ENCODE measurements at places on chromosomes 4 and X.

GRCh38 chr4:14308229-14308651 is 680.7 kb upstream of the BOD1L1 start:
- DNase-seq = no peak

- DNase-seq = no peak
Measured at GRCh38 chrX:66232296-66232695, 68.2 kb downstream of the HEPH start.

DNA sequence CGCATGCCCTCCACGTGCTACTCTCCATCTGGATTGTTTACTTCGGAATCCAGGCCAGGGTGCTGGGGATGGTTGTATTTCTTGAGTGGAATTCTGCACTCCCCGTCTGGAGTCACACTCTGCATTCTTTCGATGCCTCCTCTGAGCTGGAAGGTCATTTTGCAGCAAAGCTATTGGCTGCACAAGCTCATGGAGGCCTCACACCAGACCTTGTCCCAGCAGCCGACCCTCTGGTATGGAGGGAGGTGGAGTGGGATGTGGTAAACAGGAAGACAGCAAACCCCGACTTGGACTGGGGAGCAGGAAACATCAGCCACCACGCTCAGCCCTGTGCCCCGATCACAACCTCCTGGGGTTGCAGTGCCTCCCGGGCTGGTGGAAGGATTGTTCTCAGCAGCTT is 225.3 kb upstream of the LNX1 start:
- no peak for DNase-seq

GRCh38 chrX:134883137-134883700 is 107.6 kb upstream of the SMIM10 start:
- no peak for DNase-seq

DNA sequence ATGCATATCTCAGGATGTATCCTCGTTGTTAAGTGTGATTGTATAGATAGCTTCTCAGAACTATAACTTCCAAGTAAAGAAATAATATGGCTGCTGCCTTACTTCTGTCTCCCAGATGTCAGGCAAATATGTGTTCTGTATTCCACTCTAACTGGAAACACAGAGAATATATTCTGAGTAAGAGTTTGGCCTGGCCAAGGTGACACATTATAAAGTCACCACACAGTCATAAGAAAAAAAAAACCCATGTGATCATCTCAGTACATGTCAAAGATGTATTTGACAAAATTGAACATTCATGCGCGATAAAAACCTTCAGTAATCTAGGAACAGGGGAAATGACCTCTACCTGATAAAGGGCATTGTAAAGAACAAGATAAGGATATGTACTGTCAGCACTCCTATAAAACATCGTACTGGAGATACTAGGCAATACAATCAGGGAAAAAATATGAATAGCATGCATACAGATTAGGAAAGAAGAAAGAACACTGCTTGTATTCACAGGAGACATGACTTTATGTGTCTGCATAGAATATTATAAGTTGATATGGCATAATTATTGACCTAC is 207.1 kb downstream of the ZNF330 start:
- no peak for DNase-seq
